Hepatocyte (in vitro differentiated cells): ENCODE measurements at places on chromosomes 4 and X. TPM values are rescaled to one million over a fixed set of nuclear protein-coding genes. Genes with fewer than 3 reads are reported as not detected.

AMOT gene
- 93.3 and 94.6 TPM in 2 replicates for total RNA-seq

PIR gene
- total RNA-seq: 14.3 and 16.5 TPM in 2 replicates

AWAT2 gene
- not detected in 2 replicates for total RNA-seq

REPS2 gene
- total RNA-seq: 3.3 and 5.0 TPM in 2 replicates
